Stimulated activated CD8-positive, alpha-beta memory T cell treated with anti-CD3 and anti-CD28 coated beads, Interleukin-15, amount 100 ng/mL, for 1 hour (primary cell): ENCODE measurements at places on chromosomes 4 and X.

DNA sequence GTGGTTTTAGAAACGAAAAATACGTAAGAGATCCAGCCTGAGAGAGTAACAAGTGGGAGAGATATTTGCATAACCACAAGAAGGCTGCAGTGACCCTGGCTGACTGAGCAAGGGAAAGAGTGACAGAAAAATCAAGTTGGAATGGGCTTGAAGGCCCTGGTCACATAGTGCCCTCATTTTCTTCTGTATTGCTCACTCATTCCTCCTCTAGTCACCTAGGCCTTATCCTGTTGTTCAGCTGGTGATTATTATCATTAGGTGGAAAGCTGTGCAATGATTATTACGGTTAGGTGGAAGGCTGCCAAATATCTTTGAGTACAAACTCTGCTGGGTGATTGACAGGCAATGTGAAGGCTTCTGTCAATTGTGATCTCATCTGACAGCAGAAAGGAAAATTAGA lies 2384.1 kb downstream of the PCDH7 start:
- DNase-seq, result no peak

GRCh38 chrX:71556036-71556435 lies 22.2 kb upstream of the GCNA start:
- no peak for DNase-seq

- DNase-seq, result no peak
Observed at GRCh38 chrX:129000018-129000417, 523.3 kb downstream of the SMARCA1 start.

DNA sequence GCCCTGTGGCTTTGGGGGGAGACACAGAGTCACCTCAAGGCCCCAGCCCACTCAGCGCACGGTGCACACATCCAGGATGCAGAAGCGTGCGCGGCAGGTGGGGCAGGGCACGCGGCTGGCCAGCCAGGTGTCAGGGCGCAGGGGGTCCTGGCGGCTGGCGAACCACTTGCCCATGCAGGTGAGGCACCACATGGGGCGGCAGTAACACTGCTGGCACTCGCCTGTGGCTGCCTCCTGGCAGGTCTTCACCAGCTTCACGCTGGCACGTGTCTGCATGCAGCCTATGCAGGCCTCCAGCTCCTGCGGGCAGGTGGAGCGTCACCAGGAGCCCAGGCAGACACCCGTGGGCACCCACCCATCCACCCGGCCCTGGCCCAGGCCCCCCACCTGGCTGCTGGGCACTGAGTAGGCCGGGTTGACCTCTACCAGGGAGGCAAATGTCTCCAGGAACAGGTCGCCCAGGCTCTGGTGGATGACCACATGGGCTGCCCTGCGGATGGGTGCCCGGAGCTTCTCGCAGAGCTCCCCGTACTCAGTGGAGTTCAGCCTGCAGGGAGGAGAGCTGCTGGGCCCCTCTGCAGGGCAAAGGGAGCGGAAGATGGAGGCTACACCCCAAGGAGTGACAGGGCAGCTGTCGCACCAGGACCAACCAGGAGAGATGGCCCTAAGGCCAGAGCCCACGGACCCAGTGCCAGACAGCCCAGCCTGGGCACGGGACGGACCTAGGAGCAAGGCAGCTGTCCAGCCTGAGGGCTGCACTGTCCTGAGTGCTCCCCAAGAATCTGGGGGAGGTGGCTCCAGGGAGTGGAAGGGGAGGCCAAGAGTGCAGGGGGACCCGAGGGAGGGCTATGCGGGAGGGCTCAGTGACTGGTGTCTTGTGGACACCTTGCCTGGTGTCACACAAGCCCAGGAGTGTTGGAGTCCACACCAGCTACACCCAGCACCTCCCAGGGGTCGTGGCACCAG lies 3.7 kb downstream of the TMEM129 start:
- DNase-seq, result no peak

DNA sequence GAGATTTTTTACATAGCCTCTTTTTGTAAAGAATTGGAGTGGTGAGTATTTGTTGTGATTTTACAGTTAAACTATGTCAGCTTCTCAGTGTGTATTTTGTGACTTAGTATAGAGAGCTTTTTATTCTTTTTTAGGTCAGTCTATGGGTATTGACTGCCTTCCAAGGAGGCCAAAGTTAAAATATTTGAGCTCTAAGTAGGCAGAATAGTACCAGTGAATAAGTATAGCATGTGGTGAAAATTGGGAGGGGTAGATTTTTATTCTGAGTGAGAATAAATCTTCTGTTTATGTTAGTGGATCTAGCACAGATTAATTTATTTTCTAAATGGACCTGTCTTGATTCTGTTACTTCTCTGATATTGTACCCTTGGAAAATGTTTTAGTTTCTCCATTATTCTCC lies 37.5 kb downstream of the HERC3 start:
- no peak for DNase-seq

GRCh38 chr4:173038192-173038896 lies 130.3 kb upstream of the GALNT7 start:
- DNase-seq, result no peak

DNA sequence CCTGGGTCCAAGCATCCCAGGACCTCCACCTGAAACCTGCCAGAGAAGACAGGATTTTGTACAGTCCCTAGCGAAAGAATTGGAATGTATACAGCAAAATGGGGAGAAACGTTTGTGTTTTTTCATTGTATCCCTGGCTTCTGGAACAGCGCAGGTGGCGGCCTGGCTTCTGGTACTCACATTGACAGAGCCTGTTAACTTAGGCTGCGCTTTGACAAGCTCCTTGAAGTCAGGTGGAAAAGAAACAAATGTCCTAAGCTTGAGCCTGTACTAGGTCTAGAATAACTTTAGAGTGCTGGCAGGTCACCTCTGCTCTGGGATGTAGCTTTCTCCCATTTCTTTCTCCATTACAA lies 343.7 kb upstream of the KLF3 start:
- no peak for DNase-seq

DNA sequence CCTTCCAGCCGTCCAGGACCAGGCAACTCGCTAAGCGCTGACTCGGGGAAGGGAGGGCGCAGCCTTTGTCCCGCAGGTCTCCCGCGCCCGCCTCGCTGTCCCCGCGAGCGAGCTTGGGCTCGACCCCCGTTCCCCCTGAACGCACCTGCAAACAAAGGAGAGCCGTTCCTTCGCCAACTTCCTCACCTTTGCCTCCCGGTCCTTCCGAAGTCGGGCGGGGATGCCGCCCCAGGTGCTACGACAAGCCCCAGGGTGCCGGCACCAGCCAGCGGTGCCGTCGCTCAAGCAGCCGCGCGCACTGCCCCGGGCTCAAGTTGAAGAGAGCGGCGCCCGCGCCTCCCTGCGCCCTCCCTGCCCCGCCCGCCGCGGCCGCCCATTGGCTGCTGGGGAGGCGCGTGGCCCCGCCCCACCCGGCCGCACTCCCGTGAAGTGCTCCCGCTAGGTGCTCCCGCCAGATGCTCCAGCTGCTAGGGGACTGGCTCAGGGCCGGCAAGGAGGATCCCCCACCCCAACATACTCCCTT lies 107.1 kb downstream of the NSUN7 start:
- no peak for DNase-seq

- DNase-seq, result no peak
Observed at GRCh38 chr4:78014889-78015886, 41.9 kb upstream of the FRAS1 start.

- no peak for DNase-seq
Observed at GRCh38 chr4:4781936-4782707, 77.3 kb upstream of the MSX1 start.

DNA sequence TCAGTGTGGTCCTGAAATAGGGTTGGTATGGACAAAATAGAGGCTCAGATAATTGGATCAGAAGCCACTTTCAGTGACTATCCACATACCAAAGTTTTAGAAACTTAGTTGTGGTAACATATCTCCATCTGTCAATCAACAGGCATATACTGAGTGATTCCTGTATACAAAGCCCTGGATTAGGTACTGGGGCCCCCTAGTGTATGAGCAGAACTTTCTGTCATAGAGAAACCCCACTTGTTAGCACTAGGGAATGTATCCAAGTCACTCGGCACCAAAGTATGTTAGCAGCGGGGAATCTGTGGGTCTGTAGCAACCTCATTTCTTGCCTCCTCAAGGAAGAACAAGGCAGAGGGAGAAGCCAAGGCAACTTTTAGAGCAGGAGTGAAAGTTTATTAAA lies 50.7 kb downstream of the MAP7D3 start:
- no peak for DNase-seq

GRCh38 chrX:39675619-39676018 lies 422.1 kb downstream of the BCOR start:
- no peak for DNase-seq

GRCh38 chr4:37758226-37758625 lies 68.3 kb upstream of the PGM2 start:
- DNase-seq, result no peak

DNA sequence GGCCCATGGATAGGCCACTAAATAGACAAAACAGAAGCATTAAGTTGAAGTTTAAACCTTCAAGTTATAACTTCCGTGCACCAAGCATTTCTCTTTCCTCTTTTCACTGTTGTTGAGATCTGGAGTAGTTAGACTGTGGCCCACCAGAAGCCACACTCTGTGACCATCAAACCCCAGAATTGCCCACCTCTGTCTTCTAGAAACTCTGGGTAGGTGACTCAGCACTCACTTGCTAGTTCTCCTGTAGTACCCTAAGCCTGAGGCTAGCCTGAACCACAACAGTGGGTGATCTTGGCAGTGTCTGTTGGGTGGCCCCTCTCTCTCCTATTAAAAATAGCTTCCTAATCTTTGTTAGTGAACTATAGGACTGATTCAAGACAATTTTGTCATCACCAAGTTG lies 24.6 kb upstream of the CD40LG start:
- DNase-seq, result no peak

- no peak for DNase-seq
Observed at GRCh38 chrX:154362085-154362742, 12.2 kb downstream of the FLNA start.

GRCh38 chrX:44401151-44401550 lies 57.7 kb upstream of the EFHC2 start:
- DNase-seq, result no peak

- DNase-seq, result no peak
Observed at GRCh38 chr4:10030972-10031667, 9.8 kb upstream of the SLC2A9 start.

GRCh38 chr4:84028340-84028739 lies 470.8 kb downstream of the NKX6-1 start:
- no peak for DNase-seq

DNA sequence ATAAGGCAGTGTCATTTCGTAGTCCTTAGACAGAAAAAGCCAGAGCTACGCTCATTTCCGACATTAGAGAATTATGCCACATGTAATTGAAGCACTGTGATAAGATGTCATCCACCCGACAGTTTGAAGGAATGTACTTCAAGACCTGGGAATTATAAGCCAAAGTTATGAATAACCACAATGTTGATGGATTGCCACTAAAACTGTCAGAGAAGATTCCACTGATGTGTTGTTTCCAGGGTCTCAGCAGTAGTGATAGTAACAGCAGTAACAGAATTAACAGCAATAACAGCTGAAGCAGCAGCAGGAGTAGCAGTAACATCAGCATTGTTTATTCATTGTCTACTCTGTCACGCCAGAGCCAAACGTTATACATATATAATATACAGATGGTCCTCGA lies 24.7 kb downstream of the RAB33A start:
- no peak for DNase-seq

GRCh38 chr4:42638993-42639392 lies 17.9 kb downstream of the ATP8A1 start:
- DNase-seq, result no peak

GRCh38 chr4:182809417-182810102 lies 107.6 kb downstream of the DCTD start:
- no peak for DNase-seq

DNA sequence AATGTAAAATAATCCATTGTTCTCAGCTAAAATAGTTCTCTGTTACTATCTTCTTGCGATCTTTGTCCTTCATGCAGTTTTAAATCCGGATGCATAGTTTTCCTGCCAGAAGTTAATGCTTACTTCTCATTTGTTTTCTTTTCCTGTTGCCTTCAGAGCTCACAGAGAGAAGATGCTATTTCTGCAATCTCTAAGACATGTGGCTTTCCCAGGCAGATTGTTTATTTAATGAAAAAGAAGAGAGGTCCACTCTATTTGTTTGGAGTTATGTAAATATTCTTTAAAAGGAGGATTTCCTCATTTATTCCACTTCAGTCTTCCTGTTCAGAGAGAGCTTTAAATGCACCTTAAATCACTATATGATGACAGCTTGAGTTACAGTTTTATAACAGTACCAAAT lies 39.3 kb upstream of the HPGD start:
- no peak for DNase-seq

DNA sequence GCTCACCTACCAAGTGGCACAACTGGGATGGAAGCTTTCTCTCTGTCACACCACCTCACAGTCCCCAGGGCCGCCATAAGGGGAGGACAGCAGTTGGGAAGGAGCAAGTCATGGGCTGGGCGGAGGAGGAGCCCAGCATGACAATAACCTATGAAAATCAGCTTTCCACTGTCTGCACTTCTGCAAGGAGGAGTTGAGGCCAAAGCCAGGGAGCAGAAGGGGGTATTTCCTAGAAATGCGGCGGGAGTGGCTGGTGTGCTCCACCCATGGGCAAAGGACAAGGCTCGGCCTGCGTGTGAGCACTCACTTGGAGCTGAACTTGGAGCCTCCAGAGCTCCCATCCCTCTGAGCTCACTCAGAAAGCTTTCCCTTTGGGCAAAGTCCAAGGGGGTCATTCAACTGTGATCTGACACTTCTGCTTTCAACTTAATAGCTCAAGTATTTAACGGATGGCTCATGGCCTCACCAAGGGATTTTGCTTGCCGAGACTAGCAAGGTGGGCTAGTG lies 18.5 kb downstream of the APLN start:
- DNase-seq, result no peak

DNA sequence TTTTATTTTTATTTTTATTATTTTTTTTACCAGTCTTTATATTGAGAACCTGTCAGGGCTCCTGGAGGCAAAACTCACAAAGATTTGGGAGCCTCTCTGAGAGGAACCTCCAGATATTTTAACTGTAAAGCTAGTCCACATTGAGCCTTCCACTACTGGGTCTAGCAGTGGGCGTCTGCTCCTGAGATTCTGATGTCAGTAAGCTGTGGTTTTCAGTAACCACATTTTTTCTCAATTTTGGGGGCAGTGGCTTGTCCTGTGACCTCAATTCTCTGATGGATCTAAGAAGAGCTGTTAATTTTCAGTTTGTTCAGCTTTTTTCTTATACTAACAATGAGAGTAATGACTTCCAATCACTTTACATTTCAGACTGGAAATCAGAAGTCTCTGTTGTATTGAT lies 23.6 kb upstream of the GPRASP1 start:
- DNase-seq, result no peak

DNA sequence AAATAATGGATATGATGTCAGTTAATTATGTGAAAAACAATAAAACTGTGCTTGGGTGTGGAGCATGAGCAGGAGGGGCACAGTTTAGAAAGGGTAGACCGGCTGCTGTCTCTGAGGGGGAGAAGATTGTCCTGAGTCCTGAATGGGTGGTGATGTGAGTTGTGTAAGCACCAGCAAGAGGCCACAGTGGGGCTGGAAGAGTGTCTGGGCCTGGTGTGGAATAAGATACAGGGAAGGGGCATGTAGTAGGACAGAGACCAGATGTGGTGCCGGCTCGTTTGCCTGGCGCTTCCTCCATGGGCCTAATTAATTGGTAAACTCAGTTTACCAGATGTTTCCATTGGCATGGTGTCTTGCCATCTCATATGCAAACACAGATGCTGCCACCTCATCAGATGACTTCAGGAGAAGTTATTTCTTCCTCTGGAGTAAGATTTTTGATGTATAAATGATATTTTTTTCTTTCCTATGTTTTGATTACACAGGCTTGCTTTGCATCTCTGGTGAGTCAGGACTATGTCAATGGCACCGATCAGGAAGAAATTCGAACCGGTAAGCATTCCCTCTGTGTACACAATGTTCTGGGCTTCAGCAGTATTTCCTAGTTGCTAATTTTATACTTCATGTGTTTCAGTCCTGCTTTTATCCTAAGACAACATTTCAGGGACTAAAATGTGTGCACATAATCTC lies 5.1 kb downstream of the MED28 start:
- no peak for DNase-seq
